ENCODE measurements at places on chromosomes 2 and 18.

DNA sequence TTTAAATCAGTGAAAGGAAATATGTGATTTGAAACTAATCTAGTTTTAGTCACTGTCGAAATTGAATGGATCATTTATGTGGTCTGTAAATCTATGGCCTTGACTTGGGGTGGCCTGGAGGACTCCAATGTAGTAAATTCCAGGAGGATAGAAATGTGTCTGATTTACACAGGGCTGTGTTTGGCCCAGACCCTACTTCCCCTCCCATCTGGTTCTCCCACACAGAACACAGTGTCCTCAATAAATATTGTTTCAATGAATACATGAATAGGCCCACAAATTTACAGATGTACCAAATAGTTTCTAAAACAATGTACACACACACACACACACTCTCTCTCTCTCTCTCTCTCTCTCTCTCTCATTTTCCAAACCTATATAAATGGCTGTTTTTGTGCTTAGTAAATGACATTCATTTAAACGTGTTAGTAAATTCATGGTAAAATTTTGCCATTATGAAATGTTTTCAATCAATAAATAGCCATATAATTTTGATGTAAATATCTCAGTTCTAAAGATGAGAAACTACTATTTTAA is 1.9 kb downstream of the CCDC68 start:
- DNase-seq: no peak

GRCh38 chr2:179019260-179019659 is 30.7 kb downstream of the CCDC141 start:
- DNase-seq: no peak

DNA sequence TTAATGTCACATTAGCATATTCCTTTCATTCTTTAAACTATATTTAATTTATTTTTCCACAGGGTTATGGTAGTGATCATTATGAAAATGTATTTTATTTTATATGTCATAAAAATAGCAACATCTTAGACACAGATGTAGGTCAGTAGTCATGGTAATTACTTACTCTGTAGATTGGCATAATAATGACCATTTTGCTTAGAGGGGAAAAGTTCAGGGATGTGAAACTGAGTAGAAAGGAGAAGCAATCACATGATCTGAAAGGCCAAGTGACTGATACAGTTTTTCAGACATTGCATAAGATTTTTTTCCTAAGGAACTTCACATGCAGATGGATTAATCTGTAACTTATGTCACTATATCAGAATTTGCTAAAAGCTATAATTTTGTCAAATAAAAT is 286.9 kb downstream of the CTNNA2 start:
- no peak for DNase-seq

GRCh38 chr18:47826157-47827074 is 104.0 kb downstream of the SMAD2 start:
- DNase-seq: no peak

GRCh38 chr2:73984922-73985307 is 205 bp downstream of the TET3 start:
- no peak for DNase-seq

DNA sequence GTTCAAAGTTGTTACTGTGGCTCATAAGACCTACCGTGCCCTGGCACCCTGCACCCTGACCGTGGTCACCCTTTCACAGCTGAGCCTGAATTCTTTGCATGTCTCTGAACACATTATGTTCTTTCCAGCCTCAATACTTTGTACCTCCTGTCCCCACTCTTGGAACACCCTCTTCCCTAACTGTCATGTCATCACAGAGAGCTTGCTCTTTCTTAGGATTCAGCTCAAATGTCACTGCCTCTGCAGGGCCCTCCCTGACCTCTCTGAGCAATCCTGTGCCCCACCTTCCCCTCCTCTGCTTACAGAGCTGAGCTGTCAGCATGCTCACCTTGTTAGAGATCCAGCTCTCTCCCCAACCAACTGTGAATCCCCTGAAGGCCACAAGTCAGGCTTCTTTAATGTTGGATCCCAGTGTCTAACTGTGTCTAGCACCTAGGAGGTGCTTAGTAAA is 15.0 kb downstream of the PRKAG3 start:
- DNase-seq: no peak

- no peak for DNase-seq
Observed at GRCh38 chr18:54737986-54738385, 90.3 kb upstream of the RAB27B start.

DNA sequence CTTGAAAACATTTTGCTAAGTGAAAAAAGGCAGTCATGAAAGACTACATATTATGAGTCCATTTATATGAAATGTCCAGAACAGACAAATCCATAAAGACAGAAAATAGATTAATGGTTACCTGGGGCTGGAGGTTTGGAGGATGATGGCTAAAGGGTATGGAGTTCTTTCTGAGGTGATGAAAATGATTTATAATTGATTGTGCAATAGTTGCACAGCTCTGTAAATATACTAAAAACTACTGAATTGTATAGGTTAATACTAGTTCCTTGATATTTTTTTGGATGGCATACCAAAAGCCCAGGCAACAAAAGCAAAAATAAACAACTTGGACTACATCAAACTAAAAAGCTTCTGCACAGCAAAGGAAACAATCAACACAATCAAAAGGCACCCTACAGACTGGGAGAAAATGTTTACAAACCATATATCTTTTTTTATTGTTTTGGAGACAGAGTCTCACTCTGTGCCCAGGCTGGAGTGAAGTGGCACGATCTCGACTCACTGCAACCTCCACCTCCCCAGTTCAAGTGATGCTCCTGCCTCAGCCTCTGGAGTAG is 21.5 kb downstream of the SOS1 start:
- no peak for DNase-seq

- no peak for DNase-seq
Observed at GRCh38 chr2:109177635-109178034, 48.6 kb downstream of the SH3RF3 start.

Measured in stimulated activated CD8-positive, alpha-beta memory T cell treated with anti-CD3 and anti-CD28 coated beads, Interleukin-4, amount 100 ng/mL, for 1 hour (primary cell).